ENCODE measurements at places on chromosomes 5 and 9.

DNA sequence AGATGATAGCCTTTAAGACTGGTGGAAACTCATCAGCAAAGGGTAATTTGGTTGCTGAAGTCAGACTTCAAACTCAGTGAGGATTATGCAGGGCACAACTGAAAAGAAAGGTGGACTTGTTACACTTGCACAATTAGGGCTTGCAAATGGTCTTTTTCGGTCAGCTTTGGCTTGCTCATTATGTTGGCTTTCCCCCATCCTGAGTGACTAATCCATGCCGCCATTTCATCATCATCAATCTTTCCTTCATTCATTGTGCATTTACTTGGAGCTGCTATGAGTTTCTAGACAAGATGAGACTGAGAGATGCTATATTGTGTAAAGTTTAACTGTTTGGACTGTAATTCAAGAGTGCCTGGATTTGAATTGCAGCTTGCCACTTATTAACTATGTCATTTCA, 134.8 kb upstream of the PPP1R2B start:
- DNase-seq, result no peak

DNA sequence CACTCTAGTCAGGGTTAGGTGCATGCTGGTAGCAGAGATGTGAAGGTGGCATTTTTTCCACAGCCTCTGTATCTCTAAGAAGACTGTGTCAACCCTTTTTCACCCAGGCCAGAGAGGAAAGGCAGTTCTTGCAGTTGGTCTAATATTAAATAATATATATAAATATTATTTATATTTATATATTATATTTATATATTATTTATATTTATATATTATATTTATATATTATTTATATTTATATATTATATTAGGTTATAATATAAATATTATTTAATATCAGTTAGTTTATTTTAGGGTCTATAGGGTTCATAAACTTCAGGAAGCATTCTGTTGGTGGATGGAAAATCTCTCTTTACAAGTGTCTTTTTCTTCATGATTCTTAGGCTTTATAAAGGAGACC, 218.6 kb upstream of the DMRTA1 start:
- DNase-seq, result no peak

- peak; percentile 34 for DNase-seq
These were observed 109.2 kb upstream of the SMIM23 start for GRCh38 chr5:171676286-171676944.

GRCh38 chr5:172765766-172766286, 5.2 kb downstream of the DUSP1 start:
- DNase-seq, result no peak

DNA sequence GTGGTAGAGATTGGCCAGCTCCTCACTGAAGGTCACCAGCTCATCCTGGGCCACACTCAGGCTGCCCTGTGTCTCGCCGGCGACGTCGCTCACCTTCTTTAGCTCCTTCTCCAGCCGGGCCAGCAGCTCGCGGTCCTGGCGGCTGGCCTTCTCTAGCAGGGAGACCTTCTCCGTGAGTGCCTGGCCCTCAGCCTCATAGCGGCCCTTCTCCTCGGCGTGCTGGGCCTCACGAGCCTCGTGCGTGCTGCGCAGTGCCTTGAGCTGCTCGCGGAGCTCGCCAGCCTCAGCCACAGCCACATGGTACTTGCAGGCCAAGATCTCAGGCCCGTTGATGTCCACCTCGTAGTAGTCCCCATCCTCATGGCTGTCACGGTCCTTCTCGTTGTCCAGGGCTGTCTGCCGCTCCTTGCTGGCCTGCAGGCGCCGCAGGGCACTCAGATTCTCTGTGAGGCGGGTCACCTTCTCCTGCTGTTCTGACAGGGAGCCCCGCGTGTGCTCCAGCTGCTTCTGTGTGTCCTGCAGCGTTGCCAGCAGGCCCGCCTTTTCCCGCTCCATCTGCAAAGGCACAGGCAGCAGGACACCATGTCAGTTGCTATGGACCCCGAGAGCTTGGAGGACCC, 45.5 kb downstream of the BICD2 start:
- DNase-seq, result no peak

- DNase-seq, result no peak
These were observed 8.6 kb upstream of the OXCT1 start for GRCh38 chr5:41878643-41879478.

GRCh38 chr5:125870256-125870655, 553.0 kb upstream of the GRAMD2B start:
- DNase-seq, result no peak

GRCh38 chr5:113806250-113806649, 292.8 kb downstream of the YTHDC2 start:
- no peak for DNase-seq

DNA sequence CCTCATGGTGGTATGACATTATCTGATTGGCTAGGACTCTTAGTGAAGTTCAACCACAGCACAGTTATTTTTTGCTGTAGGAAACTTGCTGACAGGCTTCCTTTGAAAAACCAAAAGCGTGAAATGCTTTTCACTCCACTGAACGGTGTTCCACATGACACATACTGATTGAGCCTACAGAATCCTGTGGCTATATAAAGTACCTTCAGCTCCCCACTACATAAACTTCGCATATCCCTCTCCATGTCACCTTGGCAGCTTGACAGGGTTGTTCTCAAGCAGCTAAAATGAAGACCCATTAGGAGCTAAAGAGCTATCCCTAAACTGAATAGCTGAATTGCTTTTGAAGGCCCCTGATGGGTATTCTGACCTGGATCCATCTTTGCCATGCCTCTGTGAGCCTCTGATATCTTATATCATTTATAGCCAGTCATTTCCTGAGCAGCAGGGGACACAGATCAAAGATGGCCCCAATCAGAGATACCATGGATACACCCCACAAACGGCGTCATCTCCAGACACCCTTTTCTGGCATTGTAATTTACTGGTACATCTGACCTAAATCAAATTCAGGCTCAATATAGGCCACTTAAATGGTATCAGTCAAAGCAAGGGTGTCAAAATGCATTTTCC, 91.5 kb downstream of the APBA1 start:
- DNase-seq, result peak; percentile 65
